ENCODE measurements at places on chromosomes 3 and 15.
A peak's percentile ranks its signal among the peaks of the same experiment; 100 is the strongest.

GRCh38 chr3:58799271-58799670 lies 132.7 kb upstream of the FAM3D start:
- DNase-seq, result no peak

- DNase-seq, result no peak
Observed at GRCh38 chr15:98954411-98954810, 53.2 kb downstream of the PGPEP1L start.

DNA sequence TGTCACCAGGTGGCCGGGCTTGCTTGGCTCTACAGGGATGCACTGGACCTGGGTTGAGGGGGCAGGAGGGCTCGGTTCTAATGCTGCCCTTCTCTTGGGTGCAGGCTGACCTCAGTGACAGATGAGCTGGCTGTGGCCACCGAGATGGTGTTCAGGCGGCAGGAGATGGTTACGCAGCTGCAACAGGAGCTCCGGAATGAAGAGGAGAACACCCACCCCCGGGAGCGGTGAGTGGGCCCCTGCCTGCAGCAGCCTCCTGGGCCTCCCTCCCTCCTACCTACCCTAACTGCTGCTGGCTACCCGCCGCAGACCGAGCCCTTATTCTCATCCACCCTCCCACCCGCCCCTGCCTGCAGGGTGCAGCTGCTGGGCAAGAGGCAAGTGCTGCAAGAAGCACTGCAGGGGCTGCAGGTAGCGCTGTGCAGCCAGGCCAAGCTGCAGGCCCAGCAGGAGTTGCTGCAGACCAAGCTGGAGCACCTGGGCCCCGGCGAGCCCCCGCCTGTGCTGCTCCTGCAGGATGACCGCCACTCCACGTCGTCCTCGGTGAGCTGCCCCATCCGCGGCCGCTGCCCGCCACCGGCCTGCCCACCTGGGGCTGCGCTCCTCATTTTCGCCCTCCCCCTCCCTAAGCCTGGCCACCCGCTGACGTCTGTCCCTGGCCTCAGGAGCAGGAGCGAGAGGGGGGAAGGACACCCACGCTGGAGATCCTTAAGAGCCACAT lies 5.6 kb downstream of the FES start:
- no peak for DNase-seq

DNA sequence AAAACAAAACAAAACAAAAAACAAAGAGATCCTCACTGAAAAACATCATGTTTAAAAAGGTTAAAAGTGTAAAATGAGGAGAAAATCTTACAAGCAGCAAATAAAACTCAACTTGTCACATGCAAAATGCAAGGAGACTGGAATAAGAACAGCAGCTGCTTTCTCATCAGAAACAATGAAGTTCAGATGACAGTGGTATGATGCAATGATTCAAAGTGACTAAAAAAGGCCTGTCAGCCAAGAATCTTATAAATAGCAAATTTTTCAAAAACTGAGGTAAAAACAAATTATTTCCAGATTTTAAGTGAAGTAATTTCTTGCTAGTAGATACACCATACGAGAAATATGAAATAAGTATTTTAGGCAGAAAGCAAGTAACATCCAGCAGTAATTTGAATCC lies 68.6 kb upstream of the EPHA3 start:
- DNase-seq, result no peak

DNA sequence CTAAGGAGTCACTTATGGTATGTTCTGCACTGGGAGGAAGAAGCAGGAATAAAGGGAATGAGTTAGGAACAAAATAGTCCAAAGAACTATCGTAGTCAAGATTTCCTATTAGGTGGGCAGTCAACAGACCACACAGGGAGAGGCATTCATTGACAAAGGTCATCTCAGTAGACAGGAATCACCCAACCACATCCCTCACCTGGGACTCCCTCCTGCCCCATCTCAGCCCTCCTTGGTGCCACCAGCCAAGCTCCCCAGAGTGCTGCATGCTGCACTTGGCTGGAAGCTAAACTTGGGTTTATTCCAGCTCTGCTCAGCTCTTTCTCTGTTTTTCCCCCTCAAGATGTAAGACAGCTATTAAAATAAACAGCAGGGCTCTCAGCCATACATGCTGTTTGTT lies 72.3 kb upstream of the CTNNB1 start:
- no peak for DNase-seq

- peak; percentile 79 for DNase-seq
Observed at GRCh38 chr15:99476413-99477222, 89.2 kb upstream of the MEF2A start.

- DNase-seq, result no peak
Observed at GRCh38 chr3:81132995-81133394, 628.5 kb downstream of the GBE1 start.

- no peak for DNase-seq
Observed at GRCh38 chr15:66800584-66801235, 98.7 kb downstream of the SMAD6 start.

- no peak for DNase-seq
Observed at GRCh38 chr3:172085557-172085895, 46.1 kb downstream of the FNDC3B start.

DNA sequence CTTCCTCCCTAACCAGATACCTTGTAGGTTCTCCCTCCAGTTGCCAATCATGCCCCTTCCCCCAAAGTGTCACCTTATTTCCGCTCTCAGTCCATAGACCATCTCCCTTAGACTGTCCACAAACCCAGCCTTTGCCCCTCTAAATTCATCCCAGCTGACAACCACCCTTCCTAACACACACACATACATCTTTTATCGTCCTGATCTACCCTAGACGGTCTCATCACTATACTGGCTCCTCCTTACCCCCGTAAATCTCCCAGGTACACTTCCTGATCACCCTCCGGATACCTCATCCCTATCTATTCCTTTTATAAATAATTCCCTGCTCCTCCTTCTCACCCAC lies 828 bp downstream of the THOC7 start:
- no peak for DNase-seq

GRCh38 chr3:79766496-79767193 lies 1.2 kb downstream of the ROBO1 start:
- DNase-seq, result no peak

DNA sequence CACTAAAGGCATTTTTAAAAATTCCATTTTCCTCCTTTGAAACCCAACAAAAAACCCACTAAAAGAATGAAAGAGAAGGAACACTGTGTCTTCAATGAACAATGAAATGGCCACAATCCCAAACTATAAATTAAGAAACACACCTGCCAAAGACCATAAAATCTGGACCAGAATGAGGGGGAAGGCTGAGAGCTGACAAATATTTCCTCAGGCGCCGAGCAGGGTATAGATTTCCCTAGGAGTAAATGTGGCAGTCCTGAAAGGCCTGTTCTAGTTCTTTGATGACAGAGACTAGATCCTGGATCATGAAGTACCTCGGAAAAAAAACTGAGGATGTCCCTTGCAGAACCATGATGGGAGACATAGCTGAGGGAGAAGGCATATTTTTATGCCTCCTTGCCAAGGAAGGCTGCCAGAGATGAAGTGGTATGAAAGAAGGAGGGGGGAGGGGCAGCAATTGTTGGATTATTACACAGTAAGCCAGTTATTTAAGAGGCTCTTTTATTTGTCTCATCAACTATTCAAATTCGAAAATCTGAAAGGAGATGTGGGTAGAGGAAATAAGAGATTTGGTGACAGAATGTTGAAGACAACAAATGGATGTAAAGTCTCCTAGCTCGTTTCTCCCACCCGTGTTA lies 275.3 kb upstream of the GOLGA6L4 start:
- DNase-seq, result no peak

DNA sequence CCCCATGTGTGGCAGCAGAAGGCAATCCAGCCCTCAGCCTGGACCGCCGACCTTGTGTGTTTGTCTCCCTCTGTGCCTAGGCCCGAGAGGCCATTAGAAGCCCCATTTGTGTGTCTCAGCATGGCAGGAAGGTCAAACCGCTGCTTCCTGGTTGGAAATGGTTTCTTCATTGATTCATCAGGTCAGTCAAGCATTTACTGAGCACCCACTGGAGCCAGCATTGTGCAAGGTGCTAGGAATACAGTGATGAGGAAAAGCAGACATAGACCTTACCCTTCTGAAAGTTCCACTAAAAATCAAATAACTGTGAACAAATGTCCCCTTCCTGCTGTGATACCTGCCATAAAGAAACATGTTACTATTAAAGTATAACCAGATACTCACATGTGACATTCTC lies 265.9 kb upstream of the CTDSPL start:
- DNase-seq, result no peak

GRCh38 chr3:32816439-32817256 lies 1.1 kb upstream of the TRIM71 start:
- peak; percentile 45 for DNase-seq

- DNase-seq, result no peak
Observed at GRCh38 chr3:1381647-1382036, 288.8 kb downstream of the CNTN6 start.

GRCh38 chr3:171776411-171776810 lies 33.9 kb downstream of the PLD1 start:
- DNase-seq, result no peak

DNA sequence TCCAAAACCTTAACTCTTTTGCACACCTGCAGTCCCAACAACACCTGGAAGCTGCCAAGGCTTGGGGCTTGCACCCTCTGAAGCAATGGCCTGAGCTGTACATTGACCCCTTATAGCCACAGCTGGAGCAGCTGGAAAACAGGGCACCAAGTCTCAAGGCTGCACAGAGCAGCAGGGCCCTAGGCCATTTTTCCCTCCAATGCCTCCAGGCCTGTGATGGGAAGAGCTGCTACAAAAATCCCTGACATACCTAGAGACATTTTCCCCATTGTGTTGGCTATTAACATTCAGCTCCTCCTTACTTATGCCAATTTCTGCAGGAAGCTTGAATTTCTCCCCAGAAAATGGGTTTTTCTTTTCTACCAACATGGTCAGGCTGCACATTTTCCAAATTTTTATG lies 231.0 kb downstream of the ZMAT3 start:
- no peak for DNase-seq

GRCh38 chr3:178950676-178951075 lies 120.9 kb downstream of the ZMAT3 start:
- no peak for DNase-seq

DNA sequence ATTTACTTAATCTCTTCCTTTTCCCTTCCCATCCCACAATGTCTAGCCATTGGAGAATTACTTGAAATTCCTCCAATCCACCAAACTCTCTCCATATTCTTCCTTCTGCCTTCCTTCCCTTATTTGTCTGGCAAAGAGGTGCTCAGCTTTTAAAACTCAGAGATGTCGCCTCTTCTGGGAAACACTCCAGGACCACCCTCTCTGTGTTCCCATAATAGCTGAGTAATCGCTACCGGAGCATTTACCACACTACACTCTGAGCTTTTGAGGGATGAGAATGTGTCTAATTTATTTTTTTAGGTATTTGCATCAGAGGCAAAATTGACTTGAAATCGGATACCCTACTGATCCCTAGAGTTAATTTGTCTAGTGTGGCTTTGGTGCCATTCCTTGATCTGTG lies 245.7 kb upstream of the TPRG1 start:
- DNase-seq, result no peak

DNA sequence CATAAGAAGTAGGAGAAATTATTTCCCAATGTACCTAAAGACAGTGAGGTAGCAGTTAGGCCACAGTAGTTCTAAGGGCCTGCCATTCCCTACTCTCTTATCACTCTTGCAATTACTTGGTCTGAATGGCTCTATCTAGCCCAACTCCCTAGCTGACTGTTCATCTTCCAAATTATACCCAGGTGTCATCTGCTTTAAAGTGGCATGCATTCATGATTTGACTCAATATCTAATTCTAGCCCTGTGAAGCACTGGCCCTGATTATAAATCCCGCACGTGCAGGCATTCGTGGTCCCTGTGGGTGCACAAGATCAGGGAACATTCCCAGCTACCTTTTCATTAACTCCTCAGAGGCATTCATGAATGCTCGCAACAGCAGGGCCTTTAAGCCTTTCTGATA lies 43.1 kb upstream of the ZNF774 start:
- no peak for DNase-seq

GRCh38 chr3:180989291-180990163 lies at the start of gene DNAJC19:
Gene DNAJC19, minus strand, starts transcription at chr3:180989736. Its CDS starts 134 bp downstream, at chr3:180989602.
- DNase-seq, result peak; percentile 91

DNA sequence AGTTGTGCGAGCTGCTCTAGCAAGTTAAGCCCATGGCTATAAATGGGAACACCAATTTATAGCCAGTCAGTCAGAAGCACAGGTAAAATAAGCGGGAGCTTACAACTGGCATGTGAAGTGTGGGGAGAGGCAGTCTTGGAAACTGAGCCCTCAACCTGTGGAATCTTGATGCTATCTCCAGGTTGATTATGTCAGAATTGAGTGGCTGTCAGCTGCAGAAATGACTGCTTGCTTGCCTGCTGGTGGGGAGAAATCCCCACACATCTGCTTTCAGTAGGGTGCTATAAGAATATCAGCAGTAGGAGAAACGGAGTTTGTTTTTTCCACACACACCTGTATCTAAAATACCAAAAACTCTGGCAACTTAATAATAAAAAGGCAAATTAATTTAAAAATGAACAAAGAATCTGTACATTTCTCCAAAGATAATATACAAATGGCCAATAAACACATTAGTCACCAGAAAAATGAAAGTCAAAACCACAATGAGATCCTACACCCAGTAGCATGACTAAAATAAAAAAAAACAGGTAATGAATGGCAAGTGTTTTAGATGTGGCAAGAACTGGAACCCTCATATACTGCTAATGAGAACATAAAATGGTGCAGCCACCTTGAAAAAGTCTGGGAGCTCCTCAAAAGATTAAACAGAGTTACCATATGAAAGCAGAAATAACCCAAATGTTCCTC lies 26.0 kb upstream of the MAP4 start:
- no peak for DNase-seq

GRCh38 chr3:74067296-74067695 lies 442.6 kb upstream of the PDZRN3 start:
- DNase-seq, result no peak

DNA sequence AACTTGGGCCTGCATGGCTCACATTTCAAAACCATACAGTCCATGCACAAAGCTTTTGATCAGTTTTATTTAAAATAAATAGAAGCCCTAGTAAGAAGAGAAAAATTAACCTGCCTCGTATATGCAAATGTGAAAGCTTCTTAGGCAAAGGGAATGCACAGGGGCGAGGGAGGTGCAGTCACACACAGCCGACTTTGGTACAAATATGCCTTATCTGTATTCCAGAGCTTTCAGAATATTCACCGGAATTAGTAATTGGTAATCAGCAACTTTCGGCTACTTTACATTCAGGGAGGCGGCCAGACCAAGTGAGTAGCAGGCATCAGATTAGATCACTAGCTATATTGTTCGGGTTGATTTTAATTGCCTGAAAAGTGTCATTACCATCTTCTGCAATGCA lies 7.5 kb downstream of the CNTN3 start:
- DNase-seq, result no peak

DNA sequence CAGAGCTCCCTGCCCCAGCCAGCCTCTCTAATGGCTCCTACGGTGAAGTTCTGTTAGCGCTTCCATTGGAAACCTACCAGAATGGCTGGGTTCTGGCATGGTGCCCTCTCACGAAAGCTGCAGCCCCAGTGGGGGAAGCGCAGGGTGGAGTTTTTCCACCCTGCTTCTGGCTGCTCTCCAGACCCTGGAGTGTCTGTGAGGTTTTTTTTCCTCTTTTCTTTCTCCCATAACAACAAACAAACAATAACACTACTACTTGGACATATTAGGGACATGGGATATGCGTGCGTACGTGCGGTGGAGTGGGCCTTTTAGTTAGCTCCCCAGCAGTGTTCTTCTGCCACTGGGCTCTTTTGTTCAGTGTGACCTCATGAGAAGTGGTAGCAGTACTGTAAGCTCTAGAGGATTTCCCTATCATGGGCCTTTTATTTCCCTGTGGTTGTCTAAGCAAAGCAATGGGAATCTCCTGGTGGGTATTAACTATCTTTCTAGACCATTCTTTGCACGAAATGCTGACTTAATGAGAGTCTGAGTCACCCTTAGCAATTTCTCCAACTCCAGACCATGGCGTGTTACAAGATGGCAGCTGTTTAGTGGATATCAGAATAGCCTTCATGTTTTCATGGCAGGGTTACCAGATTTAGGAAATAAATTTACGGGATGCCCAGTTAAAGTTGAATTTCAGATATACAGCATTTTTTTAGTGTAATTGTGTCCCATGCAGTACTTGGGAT lies 161.9 kb downstream of the FNDC3B start:
- no peak for DNase-seq

Measured in GM06990 (cell line).